ENCODE measurements at places on chromosomes 13 and 19.

DNA sequence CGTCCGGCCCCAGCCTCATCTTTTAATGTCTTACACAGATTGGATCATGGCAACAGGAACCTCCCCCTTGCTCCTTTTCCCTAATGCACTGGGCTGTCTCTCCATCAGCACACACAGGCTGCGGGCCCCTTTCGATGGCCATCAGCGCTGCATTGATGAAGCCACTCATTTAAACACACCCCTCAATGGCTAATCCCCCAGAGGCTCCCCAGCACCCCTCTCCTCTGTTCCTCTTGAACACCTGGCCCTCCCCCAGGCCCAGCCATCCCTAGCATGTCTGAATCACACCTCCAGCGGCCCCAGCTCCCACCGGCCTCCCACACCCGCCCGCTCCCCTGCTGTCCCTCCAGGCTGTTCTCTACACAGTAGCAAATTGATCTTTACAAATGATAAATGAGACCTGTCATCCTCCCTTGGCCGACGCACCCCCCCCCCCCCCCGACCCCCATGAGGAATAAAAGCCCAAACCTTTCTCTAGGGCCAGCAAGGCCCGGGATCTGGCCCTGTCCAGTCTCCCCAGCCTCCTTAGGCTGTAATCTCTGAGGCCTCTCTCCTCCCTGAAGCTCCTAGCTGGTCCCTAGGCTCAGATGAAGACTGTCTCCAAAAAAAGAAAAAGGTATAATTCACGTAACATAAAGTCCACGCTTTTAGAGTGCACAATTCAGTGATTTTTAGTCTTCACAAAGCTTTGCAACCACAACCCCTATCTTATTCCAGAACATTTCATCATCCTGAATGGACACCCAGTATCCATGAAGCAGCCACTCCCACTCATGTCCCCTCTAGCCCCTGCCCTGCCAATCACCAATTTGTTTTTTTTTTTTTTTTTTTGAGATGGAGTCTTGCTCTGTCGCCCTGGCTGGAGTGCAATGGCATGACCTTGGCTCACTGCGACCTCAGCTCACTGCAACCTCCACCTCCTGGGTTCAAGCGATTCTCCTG is 7.4 kb downstream of the RPL28 start:
- DNase-seq, result no peak

GRCh38 chr19:41449865-41450178 is 6.9 kb downstream of the ERICH4 start:
- no peak for DNase-seq

- no peak for DNase-seq
These were observed 4.0 kb downstream of the RASL11A start for GRCh38 chr13:27274631-27275030.

- DNase-seq, result no peak
These were observed 179.0 kb downstream of the NUFIP1 start for GRCh38 chr13:44810061-44810840.

DNA sequence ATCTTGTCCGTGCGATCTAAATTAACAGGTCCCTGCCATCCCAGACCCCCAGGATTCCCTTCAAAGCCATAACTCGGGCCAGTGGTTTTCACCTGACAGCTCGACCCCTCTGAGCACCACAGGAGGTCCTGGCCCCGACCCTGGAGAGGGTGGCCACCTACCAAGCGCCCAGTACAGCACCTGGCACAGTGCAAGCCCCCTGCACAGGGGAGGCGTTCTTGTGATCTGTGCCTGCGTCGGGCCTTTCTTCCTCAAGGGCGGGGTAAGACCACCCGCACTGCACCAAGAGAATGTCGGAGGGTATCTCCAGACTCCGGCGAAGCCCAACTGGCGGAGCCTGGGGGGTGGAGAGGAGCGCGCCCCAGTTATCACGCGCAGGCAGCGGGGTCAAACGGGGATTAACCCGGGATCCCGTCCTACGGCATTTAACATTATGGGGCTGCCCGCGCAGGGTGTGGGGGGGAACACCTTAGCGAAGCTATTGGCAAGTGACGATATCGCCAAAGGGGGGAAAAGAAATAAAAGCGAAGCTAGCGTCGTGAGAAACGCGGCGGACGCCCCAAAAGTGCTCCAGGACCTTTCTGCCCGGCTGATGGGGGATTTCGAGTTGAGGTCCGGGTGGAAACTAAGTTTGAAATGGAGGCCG is 1.3 kb upstream of the HNRNPL start:
- DNase-seq, result no peak

GRCh38 chr13:111962431-111962891 is 104.5 kb upstream of the SOX1 start:
- DNase-seq, result no peak

GRCh38 chr13:110914331-110915056 is 375 bp downstream of the ANKRD10 start:
- peak; percentile 72 for DNase-seq

DNA sequence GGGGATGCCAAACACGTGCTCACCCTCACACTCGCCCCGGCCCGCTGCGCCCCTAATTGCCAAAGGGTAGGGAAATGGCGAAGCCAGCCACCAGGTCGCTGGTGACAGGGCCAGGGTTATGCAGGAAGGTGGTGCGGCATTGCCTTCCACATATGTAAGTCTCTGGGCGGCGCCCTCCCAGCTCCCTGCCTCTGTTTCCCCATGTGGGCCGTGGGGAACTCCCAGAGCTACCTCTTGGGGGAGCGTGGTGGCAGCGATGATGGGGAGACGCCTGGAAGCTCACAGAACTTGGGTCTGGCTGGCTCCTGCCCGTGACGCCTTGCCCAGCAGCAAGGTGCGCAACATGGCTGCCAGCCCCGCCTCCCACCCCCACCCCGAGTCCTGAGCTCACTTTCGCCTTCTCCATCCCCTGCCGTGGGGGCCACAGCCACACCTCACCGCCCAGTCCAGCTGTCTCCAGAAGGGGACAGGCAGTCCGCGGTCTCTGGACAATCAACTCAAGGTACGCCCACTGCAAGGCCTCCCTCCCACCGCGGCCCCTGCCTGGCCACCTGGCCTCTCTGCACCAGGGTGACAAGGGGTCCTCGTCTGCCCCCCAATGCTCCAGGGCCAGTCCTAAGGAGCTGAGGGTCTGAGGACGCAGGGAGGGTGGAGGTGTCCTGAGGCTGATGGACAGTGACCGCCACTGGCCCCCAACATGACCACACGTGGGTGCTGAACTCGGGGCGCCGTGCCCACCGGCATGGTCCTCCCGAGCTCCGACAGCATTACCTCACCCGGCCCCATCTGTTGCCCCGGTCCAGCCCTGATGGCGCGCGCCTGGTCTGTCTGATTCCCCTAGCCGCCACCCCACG is 6.6 kb downstream of the C19orf25 start:
- DNase-seq, result no peak

DNA sequence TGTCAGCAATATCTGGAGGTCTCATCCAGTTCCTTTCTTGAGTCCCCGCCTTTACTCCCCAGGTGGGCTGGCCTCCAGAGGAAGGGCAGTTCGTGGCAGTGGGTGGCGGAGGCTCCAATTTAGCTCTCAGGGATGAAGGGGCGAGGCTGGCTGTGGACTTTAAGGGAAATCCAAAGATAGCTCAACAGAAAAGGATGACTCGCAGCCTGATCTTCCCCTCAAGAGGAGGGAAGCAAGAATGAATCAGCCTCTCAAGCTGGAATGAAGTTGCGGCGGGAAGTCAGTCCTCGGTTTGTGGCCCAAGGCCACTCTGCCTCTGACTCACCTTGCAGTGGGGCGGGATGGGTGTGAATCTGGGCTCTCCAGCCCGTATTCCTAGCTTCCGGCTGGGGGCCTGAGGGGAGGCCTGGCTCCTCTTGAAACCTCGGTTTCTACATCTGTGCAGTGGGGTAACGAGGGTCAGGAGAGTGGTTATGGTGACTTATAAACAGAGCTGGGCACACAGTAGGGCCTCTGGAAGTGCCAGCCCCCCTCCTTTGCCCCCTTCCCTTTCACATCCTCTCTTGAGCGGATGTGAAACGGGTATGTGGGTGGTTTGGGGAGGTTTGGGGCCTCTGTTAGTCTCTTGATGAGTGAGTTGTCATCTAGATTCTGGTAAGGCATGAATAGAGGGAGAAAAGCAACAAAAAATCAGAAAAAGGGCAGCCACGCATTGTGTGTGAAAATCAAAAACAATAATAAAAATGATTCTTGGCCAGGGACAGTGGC is 10.5 kb upstream of the SMG9 start:
- peak; percentile 93 for DNase-seq

GRCh38 chr13:109371066-109371465 is 415.3 kb downstream of the IRS2 start:
- DNase-seq, result no peak
